ENCODE measurements at places on chromosomes 3 and 15. TPM values are rescaled to one million over a fixed set of nuclear protein-coding genes. Genes with fewer than 3 reads are reported as not detected.

The DNASE1L3 gene
- not detected for total RNA-seq

DNA sequence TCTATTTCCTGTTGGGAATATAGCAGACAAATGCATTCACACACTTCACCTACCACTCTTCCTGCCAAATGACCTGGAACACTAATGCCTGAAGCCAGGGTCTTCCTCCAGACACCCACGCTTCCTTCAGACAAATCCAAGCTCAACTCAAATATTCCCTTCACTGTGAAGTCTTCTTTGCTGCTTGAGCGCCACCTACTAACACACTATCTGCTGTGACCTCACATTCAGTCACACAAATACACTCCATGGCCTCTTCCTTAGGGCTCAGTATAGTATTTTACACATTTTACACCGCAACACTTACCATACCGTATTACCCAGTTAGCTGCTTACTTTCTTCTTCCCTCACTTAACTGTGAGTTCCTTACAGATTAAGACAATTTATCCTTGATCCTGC is 149.4 kb downstream of the SHOX2 start:
- H3K36me3 ChIP-seq: no peaks in the 10 kb centered on the region
- no peak overlapping the region for H3K4me3 ChIP-seq
- no peak overlapping the region for H3K27ac ChIP-seq
- H3K27me3 ChIP-seq: no peaks in the 10 kb centered on the region

- peaks cover 5% of the 10 kb centered on the region for H3K4me1 ChIP-seq
- no peaks in the 10 kb centered on the region for H3K36me3 ChIP-seq
- no peak for DNase-seq
- H3K4me3 ChIP-seq: no peak within 1 kb of the TSS
Observed at GRCh38 chr15:74812533-74812932, at the start of gene LMAN1L. LMAN1L (plus strand) TSS chr15:74812835; CDS start chr15:74812855, 20 bp downstream.

GRCh38 chr15:42264795-42265194 is 8.2 kb upstream of the GANC start:
- H3K4me3 ChIP-seq: no peak overlapping the region
- no peak for DNase-seq
- peaks cover 23% of the 10 kb centered on the region for H3K4me1 ChIP-seq
- peak overlapping the region; percentile 39 for H3K27ac ChIP-seq
- peaks cover 50% of the 10 kb centered on the region for H3K36me3 ChIP-seq

GRCh38 chr15:87638554-87639083 is 617.9 kb downstream of the NTRK3 start:
- H3K36me3 ChIP-seq: no peaks in the 10 kb centered on the region
- no peak overlapping the region for H3K4me3 ChIP-seq
- H3K27ac ChIP-seq: no peak overlapping the region
- peaks cover 24% of the 10 kb centered on the region for H3K4me1 ChIP-seq
- no peak for DNase-seq

DNA sequence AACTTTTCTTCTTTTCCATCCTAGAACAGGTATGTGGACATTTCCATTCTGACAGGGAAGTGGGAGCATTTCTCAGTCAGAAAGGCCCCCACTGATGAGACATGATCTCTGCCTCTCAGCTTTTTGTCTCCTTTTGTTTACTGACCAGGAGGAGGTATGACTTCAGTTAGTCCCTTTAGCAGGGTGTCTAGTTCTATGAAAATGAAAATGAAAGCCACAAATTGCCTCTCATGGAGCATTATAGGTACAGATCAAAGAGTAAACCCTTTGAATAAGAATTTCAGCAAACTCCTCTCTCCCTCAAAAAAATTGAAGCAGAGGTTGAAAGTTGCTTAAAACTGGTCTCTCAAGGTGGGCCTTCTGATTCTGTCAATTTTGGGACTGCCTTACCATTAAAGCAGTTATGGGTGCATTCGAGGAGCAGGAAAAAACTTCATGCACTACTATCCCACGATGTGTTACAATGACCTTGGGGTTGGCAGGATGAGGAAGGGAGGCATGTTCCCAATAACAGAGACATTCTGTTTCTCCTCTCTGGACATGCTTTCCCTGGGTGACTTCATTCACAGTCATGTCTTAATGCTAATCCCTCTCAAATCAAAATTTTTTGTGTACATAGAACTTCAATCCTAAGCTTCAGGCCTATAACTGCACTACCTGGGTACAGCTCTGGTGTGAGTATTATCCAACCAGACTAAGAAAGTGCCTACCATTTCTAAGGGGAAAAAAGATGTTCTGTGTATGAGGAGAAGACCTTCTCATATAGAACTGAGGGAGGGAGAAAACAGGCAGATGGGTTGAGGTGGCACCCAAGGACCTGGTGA is 50.6 kb upstream of the TBC1D23 start:
- DNase-seq: no peak
- H3K36me3 ChIP-seq: no peaks in the 10 kb centered on the region
- H3K4me1 ChIP-seq: peaks cover 15% of the 10 kb centered on the region
- H3K27me3 ChIP-seq: no peaks in the 10 kb centered on the region
- H3K27ac ChIP-seq: peak overlapping the region; percentile 4
- H3K4me3 ChIP-seq: peak overlapping the region; percentile 12

The TTBK2 gene
- 13.8 TPM for total RNA-seq

DNA sequence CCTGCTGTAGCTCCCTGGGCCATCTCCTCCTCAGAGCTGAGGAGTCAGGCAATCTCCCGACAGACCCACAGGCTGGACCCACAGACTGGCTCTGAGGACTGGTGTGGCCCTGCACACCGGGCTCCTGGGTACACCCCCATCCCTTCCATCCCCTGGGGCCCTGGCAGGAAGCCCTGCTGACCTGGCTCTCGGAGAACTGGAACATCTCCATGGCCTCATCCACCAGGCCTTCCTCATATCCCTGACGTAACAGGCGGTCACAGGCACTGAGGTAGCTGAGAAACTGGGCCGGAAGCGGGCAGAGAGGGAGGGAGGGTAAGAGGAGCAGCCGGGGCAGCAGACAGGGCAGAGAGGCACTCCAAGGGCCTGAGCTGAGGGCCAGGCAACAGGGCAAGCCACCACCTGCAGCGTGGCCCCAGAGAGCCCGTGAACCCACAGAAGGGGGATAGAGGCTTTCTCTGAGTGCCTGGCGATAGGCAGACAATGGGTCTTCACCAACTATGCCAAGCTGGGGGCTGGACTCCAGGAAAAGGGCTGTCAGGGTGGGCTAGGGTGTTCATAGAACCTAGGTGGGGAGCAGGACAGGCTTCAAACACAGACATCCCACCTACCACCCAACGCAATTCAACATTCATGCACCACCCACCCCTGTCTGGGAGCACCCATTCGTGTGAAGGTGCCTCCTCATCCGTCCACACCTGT is 17.9 kb downstream of the KBTBD13 start:
- H3K27me3 ChIP-seq: no peaks in the 10 kb centered on the region
- no peak overlapping the region for H3K27ac ChIP-seq
- no peaks in the 10 kb centered on the region for H3K4me1 ChIP-seq

GRCh38 chr15:51754267-51754666 is 2.9 kb downstream of the TMOD2 start:
- DNase-seq: no peak
- no peak overlapping the region for H3K4me3 ChIP-seq
- H3K27ac ChIP-seq: no peak overlapping the region
- peaks cover 16% of the 10 kb centered on the region for H3K4me1 ChIP-seq
- no peaks in the 10 kb centered on the region for H3K36me3 ChIP-seq

DNA sequence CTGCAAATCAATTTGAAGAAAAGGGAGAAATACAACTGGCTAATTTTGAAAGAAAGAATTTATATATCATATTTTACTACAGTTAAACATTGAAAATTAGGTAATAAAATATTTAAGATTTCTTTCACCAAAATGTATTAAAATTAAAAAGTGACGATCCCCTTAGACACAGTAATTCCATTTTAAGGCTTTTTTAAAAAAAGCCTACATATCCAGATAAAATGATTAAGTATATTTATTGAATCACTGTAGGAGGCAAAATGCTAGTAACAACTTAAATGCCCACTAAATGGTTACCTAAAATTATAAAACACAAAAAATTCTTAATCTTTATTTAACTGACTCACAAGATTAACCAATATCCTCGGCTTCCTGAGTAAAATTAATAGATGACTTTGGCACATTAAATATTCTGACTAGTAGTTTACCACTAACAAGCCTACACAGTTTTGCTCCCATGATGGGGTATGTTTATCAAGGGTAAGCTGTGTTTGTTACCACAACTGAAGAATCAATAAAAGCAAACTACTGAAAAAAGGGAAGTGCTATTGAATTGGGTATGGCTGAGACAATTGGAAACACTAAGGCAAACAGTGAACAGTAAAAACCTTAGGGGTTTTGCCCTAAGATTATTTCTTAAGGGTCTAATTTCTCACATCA is 28.4 kb downstream of the ANKRD28 start:
- H3K4me3 ChIP-seq: no peak overlapping the region
- no peaks in the 10 kb centered on the region for H3K27me3 ChIP-seq
- H3K4me1 ChIP-seq: peaks cover 42% of the 10 kb centered on the region
- peaks cover 9% of the 10 kb centered on the region for H3K36me3 ChIP-seq
- no peak for DNase-seq

- H3K36me3 ChIP-seq: no peaks in the 10 kb centered on the region
- H3K27ac ChIP-seq: no peak overlapping the region
- DNase-seq: no peak
- H3K27me3 ChIP-seq: no peaks in the 10 kb centered on the region
Observed at GRCh38 chr15:92048739-92049138, 195.2 kb downstream of the SLCO3A1 start.

The C3orf85 gene
- total RNA-seq: not detected

The LMCD1 gene
- 3.5 TPM for total RNA-seq

The CMTM8 gene
- 11.6 TPM for total RNA-seq

The PIGB gene
- 18.9 TPM for total RNA-seq

The FOXL2 gene
- not detected for total RNA-seq

The PRR20G gene
- not detected for total RNA-seq

DNA sequence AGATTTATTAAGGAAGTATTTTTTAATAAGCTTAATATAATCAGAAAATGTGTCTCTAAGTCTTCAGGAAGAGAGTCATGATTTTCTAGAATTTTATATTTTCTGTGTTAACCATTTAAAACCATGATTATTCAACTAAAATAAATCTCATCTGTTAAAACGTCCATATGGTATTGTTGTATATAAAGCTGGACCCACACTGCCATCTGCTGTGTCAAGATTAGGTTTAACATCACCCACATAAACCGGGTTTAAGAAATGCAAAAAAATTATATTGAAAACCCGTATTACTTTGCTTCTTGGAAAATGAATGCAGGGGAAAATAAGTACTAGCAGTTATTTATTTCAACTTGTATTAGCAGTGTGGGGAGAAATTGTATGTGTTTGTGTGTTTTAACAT is 9.5 kb upstream of the CCDC66 start:
- H3K4me1 ChIP-seq: no peaks in the 10 kb centered on the region
- H3K36me3 ChIP-seq: peaks cover 2% of the 10 kb centered on the region
- no peak overlapping the region for H3K4me3 ChIP-seq
- peaks cover 10% of the 10 kb centered on the region for H3K27me3 ChIP-seq
- DNase-seq: no peak

DNA sequence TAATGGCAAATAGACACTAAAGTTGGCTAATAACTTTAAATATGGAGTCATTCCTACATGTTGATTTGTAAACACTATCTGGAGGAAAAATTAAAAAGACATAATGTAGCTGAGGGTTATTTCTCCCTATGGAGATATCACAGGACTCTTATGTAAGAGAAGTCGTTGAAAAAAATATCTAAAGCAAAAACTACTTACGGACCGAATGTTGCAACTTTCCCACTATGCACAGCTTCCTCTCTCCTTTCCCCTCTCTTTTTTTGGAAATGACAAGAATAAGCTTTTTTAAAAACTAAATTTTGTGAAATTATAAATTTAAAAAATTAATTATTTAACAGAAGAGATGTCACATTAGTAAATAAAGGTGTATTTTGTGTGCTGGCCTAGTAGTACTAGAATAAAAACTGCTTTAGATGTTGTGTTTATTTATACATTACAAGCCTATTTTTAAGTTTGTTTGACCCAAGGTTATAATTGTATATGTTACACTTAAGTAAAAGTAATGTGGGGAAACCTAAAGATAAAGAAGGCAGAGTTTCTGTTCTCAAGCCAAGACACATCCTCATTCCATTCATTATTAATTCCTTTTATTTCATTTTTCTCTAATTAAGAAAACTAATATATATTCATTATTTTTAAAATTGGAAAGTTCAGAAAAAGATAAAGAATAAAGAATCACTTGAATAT is 20.7 kb upstream of the PPARG start:
- no peaks in the 10 kb centered on the region for H3K36me3 ChIP-seq
- H3K4me1 ChIP-seq: no peaks in the 10 kb centered on the region
- peaks cover 6% of the 10 kb centered on the region for H3K27me3 ChIP-seq
- H3K4me3 ChIP-seq: no peak overlapping the region
- no peak for DNase-seq
- no peak overlapping the region for H3K27ac ChIP-seq

- no peak overlapping the region for H3K27ac ChIP-seq
- H3K4me3 ChIP-seq: no peak overlapping the region
- peaks cover 3% of the 10 kb centered on the region for H3K36me3 ChIP-seq
- no peak for DNase-seq
- H3K4me1 ChIP-seq: no peaks in the 10 kb centered on the region
Observed at GRCh38 chr3:81502236-81502635, 259.2 kb downstream of the GBE1 start.

DNA sequence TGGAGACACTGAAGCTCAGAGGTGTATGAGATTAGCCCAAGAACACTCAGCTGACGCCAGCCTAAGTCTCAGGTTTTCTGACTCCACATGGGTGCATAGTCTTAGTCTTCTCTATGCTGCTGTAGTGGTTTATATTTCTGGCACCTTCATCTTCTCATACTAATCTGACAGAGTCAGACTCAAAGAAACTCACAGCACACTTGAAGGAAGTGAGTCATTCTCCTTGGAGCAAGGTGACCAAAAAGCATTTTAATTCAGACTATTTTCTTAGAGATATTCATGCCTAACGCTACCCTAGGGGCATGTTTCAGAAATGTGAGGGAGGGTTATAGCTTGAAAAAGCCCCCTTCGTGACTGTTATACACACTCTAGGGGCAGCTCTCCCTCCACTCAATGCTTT is 775.3 kb upstream of the ARPP21 start:
- no peaks in the 10 kb centered on the region for H3K4me1 ChIP-seq
- no peaks in the 10 kb centered on the region for H3K36me3 ChIP-seq
- H3K4me3 ChIP-seq: no peak overlapping the region
- no peak overlapping the region for H3K27ac ChIP-seq
- no peak for DNase-seq
- H3K27me3 ChIP-seq: no peaks in the 10 kb centered on the region

- peaks cover 28% of the 10 kb centered on the region for H3K36me3 ChIP-seq
- H3K27ac ChIP-seq: peak overlapping the region; percentile 99
- peaks cover 44% of the 10 kb centered on the region for H3K4me1 ChIP-seq
- H3K27me3 ChIP-seq: no peaks in the 10 kb centered on the region
- H3K4me3 ChIP-seq: peak overlapping the region; percentile 99
Observed at GRCh38 chr15:68818769-68819494, 1.8 kb downstream of the ANP32A start.

The IL17RB gene
- total RNA-seq: 1.1 TPM

- no peak for DNase-seq
- no peak overlapping the region for H3K4me3 ChIP-seq
- no peak overlapping the region for H3K27ac ChIP-seq
- peaks cover 8% of the 10 kb centered on the region for H3K27me3 ChIP-seq
- no peaks in the 10 kb centered on the region for H3K4me1 ChIP-seq
- H3K36me3 ChIP-seq: no peaks in the 10 kb centered on the region
Observed at GRCh38 chr3:132265028-132265427, 52.2 kb upstream of the ACP3 start.

The CFAP100 gene
- total RNA-seq: not detected

All from activated CD4-positive, alpha-beta memory T cell treated with anti-CD3 and anti-CD28 coated beads for 36 hours (primary cell).